Stimulated activated CD4-positive, alpha-beta T cell treated with anti-CD3 and anti-CD28 coated beads, Interleukin-1b, Interleukin-23, amount 100 ng/mL, for 4 hours (primary cell): ENCODE measurements at places on chromosomes 11 and 22.

DNA sequence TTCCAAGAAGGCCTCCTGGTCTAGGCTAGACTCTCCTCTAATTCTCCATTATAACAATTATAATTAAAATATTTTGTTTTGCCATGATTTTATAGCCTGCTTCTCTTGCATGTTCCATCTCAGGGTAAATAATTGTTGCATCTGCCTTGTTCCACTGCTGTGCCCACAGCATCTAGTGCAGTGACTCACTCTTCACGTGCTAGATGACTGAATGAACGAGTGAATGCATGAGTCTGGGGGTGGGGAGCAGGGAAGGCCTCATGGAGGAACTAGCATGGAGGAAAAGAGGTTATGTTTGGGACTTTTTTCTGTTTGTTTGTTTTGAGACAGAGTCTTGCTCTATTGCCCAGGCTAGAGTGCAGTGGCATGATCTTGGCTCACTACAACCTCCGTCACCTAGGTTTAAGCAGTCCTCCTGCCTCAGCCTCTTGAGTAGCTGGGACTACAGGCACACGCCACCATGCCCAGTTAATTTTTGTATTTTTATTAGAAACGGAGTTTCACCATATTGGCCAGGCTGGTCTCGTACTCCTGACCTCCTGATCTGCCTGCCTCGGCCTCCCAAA is 5.2 kb upstream of the OAF start:
- no peak for DNase-seq

DNA sequence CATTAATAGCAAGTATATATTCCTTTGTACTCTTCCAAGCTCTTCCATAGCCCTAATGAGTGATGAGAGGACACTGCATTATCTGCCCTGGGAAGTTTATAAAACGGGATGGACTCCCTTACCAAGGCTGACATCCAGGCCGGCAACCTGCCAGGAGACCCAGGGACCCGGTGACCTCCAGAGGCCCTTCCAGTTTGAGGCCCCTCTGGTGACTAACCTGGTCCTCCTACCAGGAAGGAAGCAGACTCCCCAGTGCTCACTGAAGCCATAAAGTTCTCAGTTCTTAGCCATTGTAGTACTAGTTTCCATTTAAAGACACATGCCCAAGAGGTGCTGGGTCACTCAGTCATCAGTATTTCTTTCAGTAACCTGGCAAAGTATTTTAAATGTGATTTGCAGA is 345.4 kb downstream of the TENM4 start:
- DNase-seq = no peak

- peak; percentile 18 for DNase-seq
Measured at GRCh38 chr22:30667107-30667493, 575 bp downstream of the DUSP18 start.

GRCh38 chr11:21426931-21427330 is 757.5 kb downstream of the NELL1 start:
- no peak for DNase-seq

GRCh38 chr22:38710351-38710750 is 4.6 kb downstream of the GTPBP1 start:
- DNase-seq = no peak

- DNase-seq = no peak
Measured at GRCh38 chr11:120130176-120130980, 7.5 kb downstream of the TRIM29 start.

GRCh38 chr11:57322256-57323166 is 2.2 kb downstream of the TNKS1BP1 start:
- DNase-seq = no peak
